ENCODE measurements at places on chromosomes 16 and 17.

GRCh38 chr17:50137042-50137441, 7.1 kb upstream of the SAMD14 start:
- DNase-seq, result no peak

DNA sequence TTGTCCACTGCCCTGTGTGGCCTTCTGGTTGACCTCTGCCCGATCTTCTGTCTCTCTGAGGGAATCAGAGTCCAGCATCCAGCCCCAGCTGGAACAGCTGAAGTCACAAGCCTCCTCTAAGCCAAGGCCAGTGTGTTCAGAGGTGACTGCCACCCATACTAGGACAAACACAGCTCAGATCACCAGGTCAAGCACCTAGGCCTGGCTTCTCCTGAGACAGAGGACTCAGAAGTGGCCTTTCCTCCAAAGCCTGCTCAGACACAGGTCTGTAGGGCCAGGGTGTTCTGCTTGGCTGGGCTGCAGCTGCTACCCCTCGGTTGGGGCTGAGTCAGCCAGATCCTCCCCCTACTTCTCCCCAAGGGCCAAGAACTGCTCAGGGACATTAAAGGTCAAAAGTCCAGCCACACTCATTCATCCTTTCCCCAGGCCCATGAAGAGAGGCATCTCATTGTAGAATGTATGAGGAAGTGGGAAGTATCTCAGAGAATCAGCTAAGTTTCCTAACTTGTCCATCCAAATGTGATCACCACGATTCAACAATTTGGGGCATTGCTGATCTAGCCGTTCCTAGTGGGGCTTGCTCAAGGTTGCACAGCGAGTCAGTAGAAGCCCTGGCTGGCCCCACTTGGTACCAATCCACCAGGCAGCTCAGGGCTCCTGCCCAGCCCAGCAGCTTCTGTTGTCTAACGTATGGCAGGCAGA, 7.6 kb downstream of the SLC46A1 start:
- no peak for DNase-seq

DNA sequence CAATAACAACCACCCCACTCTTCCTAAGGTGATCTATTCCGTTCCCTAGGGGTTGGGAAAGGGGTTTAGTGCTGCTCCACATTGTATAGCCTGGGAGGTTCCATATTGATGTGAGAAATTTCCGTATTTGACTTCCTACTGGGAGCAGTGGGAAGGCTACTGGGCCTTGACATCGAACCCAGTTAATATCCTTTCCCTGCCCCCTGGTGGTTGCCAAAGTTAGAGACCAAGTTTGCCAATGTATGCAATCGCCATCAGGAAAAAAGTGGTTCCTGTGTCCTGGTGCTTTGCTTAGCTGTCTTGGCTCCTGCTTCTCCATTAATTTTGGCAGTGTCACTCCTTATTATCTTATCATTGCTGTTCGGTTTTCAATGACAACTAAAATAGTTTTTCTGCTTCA, 914.9 kb downstream of the KCNJ2 start:
- DNase-seq, result peak; percentile 69

GRCh38 chr16:87608400-87608985, 6.2 kb downstream of the JPH3 start:
- DNase-seq, result peak; percentile 74

DNA sequence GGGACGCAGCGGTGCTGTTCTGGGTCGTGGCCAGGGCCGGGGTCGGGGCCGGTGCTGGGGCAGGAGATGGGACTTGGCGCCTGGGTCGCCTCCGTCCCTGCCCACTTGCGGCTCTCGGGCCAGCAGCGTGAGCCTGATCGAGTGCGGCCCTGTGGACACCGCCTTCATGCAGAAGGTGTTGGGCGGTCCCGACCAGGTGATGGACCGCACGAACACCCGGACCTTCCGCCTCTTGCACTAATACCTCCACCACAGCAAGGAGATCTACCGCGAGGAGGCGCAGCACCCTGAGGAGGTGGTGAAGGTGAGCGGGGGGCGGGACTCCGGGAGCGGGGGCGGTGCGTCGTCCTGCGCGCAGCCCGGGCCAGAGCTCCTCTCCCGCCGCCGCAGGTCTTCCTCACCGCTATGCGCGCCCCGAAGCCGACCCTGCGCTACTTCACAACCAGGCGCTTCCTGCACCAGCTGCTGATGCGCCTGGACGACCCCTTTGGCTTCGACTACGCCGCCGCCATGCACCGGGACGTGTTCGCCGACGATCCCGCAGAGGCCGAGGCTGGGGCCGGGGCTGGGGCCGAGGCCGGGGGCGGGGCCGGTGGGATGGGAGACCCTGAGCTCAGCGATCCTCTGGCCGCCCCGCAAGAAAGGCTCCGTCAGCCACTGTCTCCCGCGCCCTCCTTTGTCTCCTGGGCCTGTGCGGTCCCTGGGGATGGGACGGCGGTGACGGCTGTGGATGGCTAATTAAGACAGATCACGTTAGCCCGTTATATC, 4.5 kb upstream of the HSD17B1 start:
- peak; percentile 46 for DNase-seq

- no peak for DNase-seq
These were observed 1.7 kb upstream of the HSBP1 start for GRCh38 chr16:83806036-83806435.

- DNase-seq, result peak; percentile 74
These were observed 7.9 kb upstream of the SOST start for GRCh38 chr17:43766413-43767052.

DNA sequence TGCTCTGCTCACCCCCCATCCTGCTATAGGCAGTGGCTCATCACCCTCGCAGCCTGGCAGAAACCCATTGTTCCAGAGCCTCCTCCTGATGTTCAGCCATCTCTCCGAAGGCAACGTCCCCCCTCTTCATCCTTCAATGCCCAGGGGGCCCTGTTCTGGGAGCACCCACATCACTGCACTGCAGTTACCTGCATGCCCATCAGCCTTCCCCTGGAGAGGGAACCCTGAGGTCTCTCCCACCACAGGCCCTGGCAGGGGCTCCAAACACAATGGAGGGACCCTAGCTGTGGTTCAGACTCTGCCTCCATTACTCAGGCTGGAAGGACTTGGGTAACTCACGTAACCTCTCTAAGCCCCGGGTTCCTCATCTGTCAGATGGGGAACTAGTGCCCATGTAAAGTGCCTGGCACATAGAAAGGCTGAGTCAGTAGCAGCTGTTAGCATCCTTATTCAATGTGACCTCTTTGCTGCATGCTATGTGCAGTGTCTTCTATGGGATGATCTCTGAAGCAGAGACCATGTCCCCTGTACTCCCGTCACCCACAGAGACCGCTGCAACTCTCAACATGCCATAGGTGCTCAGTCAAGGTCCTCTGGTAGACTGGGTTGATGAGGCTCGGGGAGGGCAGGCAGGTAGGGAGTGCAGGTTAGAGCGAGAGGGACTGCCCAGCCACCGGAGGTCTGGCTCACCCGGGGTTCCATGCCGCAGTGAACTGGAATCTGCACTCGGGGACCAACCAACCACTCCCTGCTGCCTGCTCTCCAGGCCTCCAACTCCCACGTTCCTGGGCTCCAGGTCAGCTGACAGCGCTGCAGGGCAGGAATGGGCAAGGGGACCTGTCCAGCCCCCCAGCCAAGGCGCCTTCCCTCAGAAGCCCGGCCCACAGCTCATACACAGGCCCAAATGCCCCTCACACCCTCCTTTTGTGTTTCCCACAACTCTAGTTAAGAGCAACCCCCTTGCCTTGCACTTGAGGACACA, 233.2 kb downstream of the ZNF423 start:
- no peak for DNase-seq

DNA sequence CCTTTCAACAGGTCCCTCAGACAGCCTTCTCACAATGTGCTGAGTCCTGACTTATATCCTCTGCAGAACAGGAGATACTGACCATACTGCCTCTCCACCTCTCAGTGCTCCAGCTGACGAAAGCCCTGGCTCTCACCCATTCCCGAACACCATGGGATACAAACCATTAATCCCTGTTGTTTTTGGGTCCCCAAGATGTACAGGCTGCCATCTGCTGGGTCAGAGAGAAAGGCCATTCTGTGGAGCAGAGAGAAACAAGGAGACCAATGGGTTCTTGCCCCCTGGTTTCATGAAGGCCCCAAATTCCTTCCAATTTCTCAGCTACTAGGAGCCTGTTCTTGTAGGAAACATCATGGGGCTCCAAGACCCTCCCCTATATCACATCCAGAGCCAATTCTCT, 3.0 kb downstream of the ERN2 start:
- DNase-seq, result no peak

DNA sequence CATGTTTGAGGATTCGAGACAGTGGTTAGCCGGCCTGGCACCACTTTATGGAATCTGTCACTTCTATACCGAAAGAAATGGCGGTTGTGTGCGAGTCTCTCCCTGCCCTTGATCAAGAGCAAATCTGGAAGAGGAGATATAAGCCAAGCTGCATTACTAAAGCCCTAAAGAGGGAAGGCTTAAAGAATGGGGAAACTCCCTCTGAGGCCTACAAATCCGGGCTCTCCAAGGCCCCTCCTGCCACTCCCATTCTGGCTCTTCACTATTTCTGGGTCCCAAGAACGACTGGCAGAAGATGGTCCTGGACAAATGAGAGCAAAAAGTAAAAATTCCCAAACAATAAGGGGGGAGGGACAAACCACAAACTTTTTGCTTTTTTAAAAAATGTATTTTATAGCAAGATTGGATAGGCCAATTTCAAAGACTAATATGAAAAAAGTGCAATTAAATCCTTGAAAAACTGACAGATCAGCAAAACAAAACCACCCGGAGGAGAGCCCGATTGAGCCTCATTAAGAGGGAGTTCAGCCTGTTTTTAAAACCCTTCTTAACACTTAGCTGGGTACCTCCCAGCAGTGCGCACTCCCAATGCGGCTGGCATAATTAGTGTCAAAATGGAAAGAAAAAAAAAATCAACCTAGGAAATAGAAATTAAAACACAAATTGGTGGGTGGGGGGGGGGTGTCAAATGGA, 193.5 kb downstream of the ZFHX3 start:
- no peak for DNase-seq

GRCh38 chr17:50883850-50884438, 17.8 kb upstream of the TOB1 start:
- no peak for DNase-seq

GRCh38 chr16:83692224-83692623, 115.6 kb upstream of the HSBP1 start:
- DNase-seq, result no peak

DNA sequence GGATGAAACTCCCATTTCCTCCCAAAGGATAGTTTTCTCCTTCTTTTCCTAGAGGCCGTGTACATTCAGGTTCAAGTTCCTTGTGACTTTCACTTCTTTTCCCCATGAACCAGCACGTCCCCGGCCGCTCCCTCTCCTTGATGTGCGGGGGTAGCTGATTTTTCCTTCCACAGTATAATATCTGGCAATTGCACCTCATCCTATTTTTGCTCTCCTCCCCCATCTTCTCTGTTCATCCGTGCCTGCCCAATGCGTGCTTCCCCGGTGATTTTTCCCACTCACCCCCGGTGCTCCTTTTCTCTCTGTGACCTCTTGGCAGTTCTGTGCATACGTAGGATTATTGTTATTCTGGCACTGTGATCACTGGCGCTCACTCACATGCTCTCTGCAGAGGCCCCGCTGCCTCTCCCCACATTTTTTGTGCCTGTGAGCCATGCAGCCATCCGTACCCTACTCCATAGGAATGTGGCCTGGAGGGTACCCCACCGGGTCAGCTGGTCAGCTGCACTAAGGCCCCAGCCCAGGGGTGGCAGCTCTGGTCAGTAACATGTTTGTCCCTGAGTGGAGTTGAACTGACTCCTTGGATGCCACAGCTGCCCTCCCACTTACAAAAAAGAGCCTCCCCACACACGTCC, 100.0 kb downstream of the NTN1 start:
- no peak for DNase-seq

- no peak for DNase-seq
These were observed 498.6 kb downstream of the GRIN2A start for GRCh38 chr16:9683677-9684076.

DNA sequence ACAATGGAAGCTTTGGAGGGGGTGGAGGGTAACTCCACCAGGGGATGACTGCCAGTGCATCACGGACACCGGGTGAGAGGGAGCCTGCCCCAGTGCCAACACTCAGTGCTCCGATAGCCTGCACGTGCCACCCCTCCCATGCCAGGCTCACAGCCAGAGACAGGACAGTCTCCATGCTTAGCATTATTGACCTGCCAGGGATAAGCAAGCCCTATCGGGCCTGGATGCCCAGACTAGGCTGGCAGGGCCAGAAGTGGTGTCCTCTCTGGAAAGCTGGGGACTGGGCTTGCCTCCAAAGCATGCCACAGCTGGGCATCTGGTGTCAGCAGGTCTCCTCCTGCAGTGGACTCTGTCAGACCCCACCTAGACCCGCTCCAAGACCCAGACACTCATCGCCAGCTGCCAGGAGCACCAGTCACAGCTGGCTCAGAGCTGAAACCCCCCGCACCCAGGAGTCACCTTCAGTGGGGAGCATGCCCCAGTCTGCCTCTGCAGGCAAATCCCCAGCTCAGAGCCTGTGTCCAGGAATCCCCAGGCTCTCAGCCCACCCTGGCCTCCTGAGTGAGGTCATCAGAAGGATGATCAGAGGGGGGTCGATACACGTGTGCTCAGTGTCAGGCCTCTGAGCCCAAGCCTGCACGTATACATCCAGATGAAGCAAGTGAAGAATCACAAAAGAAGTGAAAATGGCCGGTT, 1.8 kb upstream of the RHBDF1 start:
- DNase-seq, result no peak

GRCh38 chr17:62860962-62861873, 53.1 kb upstream of the MARCHF10 start:
- no peak for DNase-seq

GRCh38 chr16:81401035-81401950, 43.3 kb upstream of the CMIP start:
- peak; percentile 81 for DNase-seq

GRCh38 chr17:78826836-78827509, 13.6 kb downstream of the USP36 start:
- DNase-seq, result no peak

GRCh38 chr17:81257533-81257932, 18.4 kb downstream of the NDUFAF8 start:
- DNase-seq, result no peak

DNA sequence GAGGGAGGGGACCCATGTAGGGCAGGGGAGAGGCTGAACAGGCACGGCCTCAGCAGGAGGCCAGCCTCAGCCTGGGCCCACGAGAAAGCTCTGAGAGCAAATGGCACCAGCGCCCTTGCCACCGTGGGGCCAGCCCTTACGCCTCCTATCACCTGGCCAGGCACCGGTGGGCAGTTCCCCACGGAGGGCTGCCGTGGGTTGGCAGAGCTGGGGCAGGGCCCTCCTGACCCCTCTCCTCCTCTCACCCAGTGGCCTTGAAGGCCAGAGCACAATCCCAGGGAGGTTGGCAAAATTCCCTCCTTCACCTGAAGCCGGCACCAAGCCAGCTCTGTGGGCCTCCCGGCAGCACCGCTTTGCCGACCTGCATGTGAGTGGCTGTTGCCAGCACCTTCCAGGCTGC, 53.1 kb upstream of the ENPP7 start:
- DNase-seq, result no peak

Data from fibroblast of pulmonary artery (primary cell).